ENCODE measurements at places on chromosomes 6 and 20.
A peak's percentile ranks its signal among the peaks of the same experiment; 100 is the strongest.

DNA sequence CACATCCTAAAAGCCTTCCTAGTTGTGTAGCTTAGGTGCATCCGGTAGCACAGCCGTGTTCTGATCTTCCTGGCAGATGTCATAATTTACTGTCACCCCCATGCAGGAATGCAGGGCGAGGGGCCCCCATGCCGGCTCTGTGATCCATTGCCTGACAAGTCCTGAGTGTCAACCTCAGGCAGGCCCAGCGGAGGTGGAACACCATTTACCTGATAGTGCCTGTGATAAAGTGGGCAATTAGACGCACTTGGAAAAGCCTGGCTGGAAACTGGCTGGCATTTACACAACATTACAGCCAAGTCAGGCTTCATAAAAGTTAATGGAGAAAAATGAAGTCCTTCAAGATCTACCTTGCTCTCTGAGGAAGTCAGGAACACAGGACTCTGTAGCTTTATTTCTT, 521.4 kb upstream of the JAG1 start:
- H3K27ac ChIP-seq: no peak overlapping the region
- no peaks in the 10 kb centered on the region for H3K36me3 ChIP-seq
- no peaks in the 10 kb centered on the region for H3K27me3 ChIP-seq
- no peak for DNase-seq
- H3K4me3 ChIP-seq: no peak overlapping the region

- H3K36me3 ChIP-seq: no peaks in the 10 kb centered on the region
- H3K27ac ChIP-seq: no peak overlapping the region
- DNase-seq: no peak
- H3K4me1 ChIP-seq: no peaks in the 10 kb centered on the region
- no peaks in the 10 kb centered on the region for H3K27me3 ChIP-seq
Measured at GRCh38 chr6:123945386-123945785, 141.7 kb downstream of the NKAIN2 start.

GRCh38 chr6:13764996-13765395, 49.4 kb downstream of the MCUR1 start:
- DNase-seq: no peak
- no peaks in the 10 kb centered on the region for H3K36me3 ChIP-seq
- no peak overlapping the region for H3K4me3 ChIP-seq
- peaks cover 48% of the 10 kb centered on the region for H3K4me1 ChIP-seq
- no peak overlapping the region for H3K27ac ChIP-seq
- H3K27me3 ChIP-seq: no peaks in the 10 kb centered on the region

GRCh38 chr6:80095600-80095999, 10.9 kb upstream of the BCKDHB start:
- H3K27me3 ChIP-seq: no peaks in the 10 kb centered on the region
- no peaks in the 10 kb centered on the region for H3K36me3 ChIP-seq
- H3K4me3 ChIP-seq: no peak overlapping the region

- H3K4me1 ChIP-seq: no peaks in the 10 kb centered on the region
- H3K36me3 ChIP-seq: no peaks in the 10 kb centered on the region
- H3K27me3 ChIP-seq: no peaks in the 10 kb centered on the region
- DNase-seq: no peak
- H3K4me3 ChIP-seq: no peak overlapping the region
- H3K27ac ChIP-seq: no peak overlapping the region
Measured at GRCh38 chr6:20639161-20639560, 104.9 kb downstream of the CDKAL1 start.

- H3K4me1 ChIP-seq: peaks cover 26% of the 10 kb centered on the region
- no peak overlapping the region for H3K4me3 ChIP-seq
- H3K27me3 ChIP-seq: no peaks in the 10 kb centered on the region
Measured at GRCh38 chr6:1348675-1349074, 36.8 kb downstream of the FOXQ1 start.

GRCh38 chr20:58870293-58871014, 17.9 kb downstream of the GNAS start:
- peak; percentile 78 for DNase-seq
- H3K4me1 ChIP-seq: no peaks in the 10 kb centered on the region
- H3K27ac ChIP-seq: no peak overlapping the region
- H3K4me3 ChIP-seq: no peak overlapping the region
- H3K36me3 ChIP-seq: no peaks in the 10 kb centered on the region

GRCh38 chr6:73169633-73170032, 55.7 kb downstream of the KHDC1L start:
- H3K4me1 ChIP-seq: no peaks in the 10 kb centered on the region
- DNase-seq: no peak
- H3K36me3 ChIP-seq: no peaks in the 10 kb centered on the region
- H3K27ac ChIP-seq: no peak overlapping the region
- H3K4me3 ChIP-seq: no peak overlapping the region

DNA sequence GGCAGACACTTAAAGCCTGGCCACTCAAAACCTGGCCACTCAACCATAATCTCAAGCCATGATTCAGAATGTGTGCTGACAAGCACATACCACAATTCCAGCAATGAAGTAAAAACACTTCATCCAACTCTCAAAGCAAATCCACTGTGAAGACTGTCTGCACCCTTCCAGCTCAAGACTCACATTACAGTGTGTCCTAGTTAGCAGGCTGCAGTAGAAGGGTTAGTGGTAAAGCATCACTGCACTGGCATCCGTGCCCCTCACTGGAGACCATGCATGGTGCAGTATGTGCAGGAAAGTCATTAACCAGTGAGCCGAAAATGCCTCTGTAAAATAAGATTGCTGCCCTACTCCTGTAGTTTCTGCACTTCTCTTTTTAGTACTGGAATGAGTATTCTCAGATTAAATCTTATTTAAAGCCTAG, 43.4 kb downstream of the SLC23A2 start:
- no peak overlapping the region for H3K27ac ChIP-seq
- no peaks in the 10 kb centered on the region for H3K27me3 ChIP-seq
- no peak for DNase-seq

DNA sequence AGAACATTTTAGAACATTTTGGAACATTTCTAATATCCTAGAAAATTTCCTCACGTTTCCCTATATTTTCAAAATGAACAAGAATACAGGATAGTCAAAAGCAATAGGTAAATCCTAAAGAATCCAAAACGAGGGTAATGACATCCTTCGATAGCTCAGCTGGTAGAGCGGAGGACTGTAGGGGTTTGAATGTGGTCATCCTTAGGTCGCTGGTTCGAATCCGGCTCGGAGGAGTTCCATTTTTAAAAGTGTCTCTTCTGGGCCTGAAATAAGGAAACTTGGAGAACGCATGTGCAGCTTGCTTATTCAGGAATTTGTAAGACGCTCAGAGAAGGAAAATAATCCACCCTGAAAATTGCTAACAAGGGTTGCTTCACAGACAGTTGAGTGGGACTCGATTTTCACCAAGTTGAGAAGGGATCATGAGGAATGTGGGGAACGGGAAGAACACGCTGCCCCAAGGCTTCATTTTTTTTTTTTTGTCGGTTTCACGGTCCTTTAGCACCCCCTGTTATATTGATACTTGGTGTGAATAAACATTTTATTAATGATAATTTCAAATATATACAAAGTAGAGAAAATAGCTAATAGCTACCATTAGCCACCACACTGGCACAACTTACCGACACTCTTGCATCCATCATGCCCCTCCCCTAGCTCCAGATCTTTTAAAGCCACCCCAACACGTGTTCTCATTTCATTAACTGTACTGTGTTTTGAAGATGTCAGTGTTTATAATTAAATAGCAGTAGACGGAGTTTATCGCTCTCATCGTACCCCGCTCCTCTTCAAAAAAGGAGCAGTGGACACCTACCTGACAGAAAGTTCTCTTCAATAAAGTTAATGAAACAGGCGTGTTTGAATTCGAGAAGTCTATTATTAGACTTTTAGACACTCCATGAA, 1.8 kb upstream of the ABT1 start:
- peaks cover 26% of the 10 kb centered on the region for H3K27me3 ChIP-seq
- DNase-seq: no peak
- peaks cover 22% of the 10 kb centered on the region for H3K36me3 ChIP-seq
- H3K4me1 ChIP-seq: peaks cover 15% of the 10 kb centered on the region

DNA sequence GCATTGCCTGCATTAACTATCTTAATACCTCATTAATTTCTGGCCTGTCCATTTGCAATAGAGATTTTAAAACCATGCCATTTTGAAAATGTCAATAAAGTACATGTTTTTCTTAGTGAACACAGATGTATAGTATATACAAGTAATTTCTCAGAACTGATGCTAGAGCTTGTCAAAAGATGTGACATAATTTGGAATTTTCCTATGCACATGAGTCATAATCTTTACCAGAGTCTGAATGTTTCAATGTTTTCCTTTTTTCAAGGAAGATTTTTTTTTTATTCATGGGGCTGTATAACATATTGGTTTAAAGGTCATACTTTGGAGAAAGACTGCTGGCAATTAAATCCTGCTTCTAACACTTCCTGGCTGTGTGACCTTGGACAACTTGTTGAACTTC, 1347.5 kb upstream of the ADGRB3 start:
- DNase-seq: no peak
- H3K27ac ChIP-seq: no peak overlapping the region
- no peaks in the 10 kb centered on the region for H3K27me3 ChIP-seq
- no peaks in the 10 kb centered on the region for H3K36me3 ChIP-seq
- no peak overlapping the region for H3K4me3 ChIP-seq
- H3K4me1 ChIP-seq: no peaks in the 10 kb centered on the region

- H3K27me3 ChIP-seq: no peaks in the 10 kb centered on the region
- no peak for DNase-seq
- H3K4me3 ChIP-seq: no peak overlapping the region
- H3K36me3 ChIP-seq: no peaks in the 10 kb centered on the region
- H3K4me1 ChIP-seq: no peaks in the 10 kb centered on the region
Measured at GRCh38 chr6:79157961-79158644, 76.4 kb downstream of the HMGN3 start.

- peak; percentile 80 for DNase-seq
- H3K27me3 ChIP-seq: peaks cover 96% of the 10 kb centered on the region
- H3K4me1 ChIP-seq: peaks cover 24% of the 10 kb centered on the region
- H3K36me3 ChIP-seq: no peaks in the 10 kb centered on the region
- H3K27ac ChIP-seq: no peak overlapping the region
Measured at GRCh38 chr6:30463651-30464618, 25.4 kb upstream of the HLA-E start.

GRCh38 chr6:41408982-41409381, 73.6 kb downstream of the NCR2 start:
- peaks cover 19% of the 10 kb centered on the region for H3K27me3 ChIP-seq
- H3K4me1 ChIP-seq: no peaks in the 10 kb centered on the region
- H3K4me3 ChIP-seq: no peak overlapping the region
- no peak for DNase-seq
- H3K36me3 ChIP-seq: no peaks in the 10 kb centered on the region

GRCh38 chr6:150683320-150683719, 83.6 kb downstream of the PLEKHG1 start:
- no peaks in the 10 kb centered on the region for H3K36me3 ChIP-seq
- DNase-seq: no peak
- H3K4me3 ChIP-seq: peak overlapping the region; percentile 43
- peak overlapping the region; percentile 78 for H3K27ac ChIP-seq
- H3K27me3 ChIP-seq: no peaks in the 10 kb centered on the region

- H3K4me1 ChIP-seq: peaks cover 4% of the 10 kb centered on the region
- DNase-seq: no peak
- no peaks in the 10 kb centered on the region for H3K36me3 ChIP-seq
- H3K4me3 ChIP-seq: no peak overlapping the region
- no peaks in the 10 kb centered on the region for H3K27me3 ChIP-seq
- H3K27ac ChIP-seq: no peak overlapping the region
Measured at GRCh38 chr6:45563041-45563440, 185.3 kb upstream of the SUPT3H start.

GRCh38 chr6:113642001-113642713, 215.0 kb upstream of the MARCKS start:
- no peak overlapping the region for H3K4me3 ChIP-seq
- no peak for DNase-seq
- H3K36me3 ChIP-seq: no peaks in the 10 kb centered on the region
- peaks cover 11% of the 10 kb centered on the region for H3K4me1 ChIP-seq
- H3K27me3 ChIP-seq: no peaks in the 10 kb centered on the region

- H3K4me1 ChIP-seq: no peaks in the 10 kb centered on the region
- no peaks in the 10 kb centered on the region for H3K36me3 ChIP-seq
Measured at GRCh38 chr20:50815162-50815989, 20.5 kb downstream of the BCAS4 start.

GRCh38 chr6:2695454-2696095, 55.1 kb downstream of the MYLK4 start:
- H3K4me3 ChIP-seq: no peak overlapping the region
- H3K4me1 ChIP-seq: no peaks in the 10 kb centered on the region
- H3K27ac ChIP-seq: no peak overlapping the region
- no peak for DNase-seq
- no peaks in the 10 kb centered on the region for H3K27me3 ChIP-seq

DNA sequence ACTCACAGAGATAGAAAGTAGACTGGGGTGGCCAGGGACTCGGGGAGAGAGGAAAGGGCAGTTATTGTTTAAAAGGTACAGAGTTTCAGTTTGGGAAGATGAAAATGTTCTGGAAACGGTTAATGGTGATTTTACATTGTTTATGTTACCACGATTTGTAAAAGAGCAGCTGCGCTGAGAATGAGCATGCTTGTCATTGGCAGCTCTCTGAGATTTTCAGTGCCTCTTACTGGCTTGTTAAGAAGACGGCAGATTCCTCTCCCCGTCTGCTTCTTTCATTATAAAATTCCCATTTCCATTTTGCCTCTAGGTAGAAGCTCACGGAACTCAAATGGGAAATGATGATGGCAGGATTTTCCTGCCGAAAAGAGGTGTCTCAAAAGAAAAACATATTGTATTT, 39.7 kb upstream of the PPP1R3G start:
- H3K4me3 ChIP-seq: no peak overlapping the region
- H3K27me3 ChIP-seq: no peaks in the 10 kb centered on the region
- no peaks in the 10 kb centered on the region for H3K4me1 ChIP-seq
- no peaks in the 10 kb centered on the region for H3K36me3 ChIP-seq

- DNase-seq: no peak
- H3K4me1 ChIP-seq: no peaks in the 10 kb centered on the region
- peak overlapping the region; percentile 51 for H3K27ac ChIP-seq
- H3K27me3 ChIP-seq: no peaks in the 10 kb centered on the region
Measured at GRCh38 chr6:26304797-26305640, 60.0 kb upstream of the BTN3A2 start.

DNA sequence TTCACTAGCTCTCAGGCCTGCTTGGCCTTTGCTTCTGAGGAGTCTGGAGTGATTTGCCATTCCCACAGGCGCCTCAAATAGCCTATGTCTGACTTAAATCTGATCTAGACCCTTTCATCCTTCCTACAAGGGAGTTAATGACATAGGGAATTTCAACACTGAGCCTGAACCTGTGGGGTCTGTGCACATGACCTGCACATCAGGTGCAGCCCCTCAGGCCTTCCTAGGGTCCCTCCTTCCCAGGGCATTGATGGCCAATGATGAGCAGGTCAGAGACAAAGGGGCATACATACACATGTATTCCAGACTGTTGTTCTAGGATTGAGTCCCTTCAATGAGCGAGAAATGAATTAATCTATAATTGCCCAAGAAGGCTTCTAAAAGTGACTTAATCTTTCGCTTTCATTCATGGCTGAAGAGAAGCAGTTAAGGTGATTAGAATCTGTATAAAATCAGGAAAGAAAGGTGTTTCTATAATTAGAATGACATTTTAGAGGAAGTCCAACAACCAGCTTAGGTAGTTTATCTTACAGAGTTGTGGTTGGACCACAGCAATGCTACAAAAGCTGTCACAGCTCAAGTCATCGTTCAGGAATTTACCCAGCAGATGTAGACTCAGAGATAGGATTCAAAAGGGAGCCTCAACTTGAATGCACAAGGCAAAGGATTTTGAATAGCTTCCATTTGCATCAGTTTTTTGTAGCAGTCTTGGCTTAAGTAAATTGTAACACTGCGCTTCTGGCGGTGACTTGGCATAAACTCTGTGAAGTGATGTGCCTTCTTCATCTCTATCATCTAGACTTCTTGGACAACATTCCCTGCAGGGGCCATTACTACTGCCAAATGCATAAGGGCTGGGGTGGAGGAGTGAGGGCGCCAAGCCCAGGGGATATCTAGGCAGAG, 27.0 kb upstream of the TBC1D7 start:
- H3K27me3 ChIP-seq: no peaks in the 10 kb centered on the region
- peaks cover 31% of the 10 kb centered on the region for H3K4me1 ChIP-seq
- H3K4me3 ChIP-seq: no peak overlapping the region
- no peaks in the 10 kb centered on the region for H3K36me3 ChIP-seq
- peak overlapping the region; percentile 60 for H3K27ac ChIP-seq
